ENCODE measurements at places on chromosomes 1 and 21.

GRCh38 chr21:30674312-30674711 lies 31.6 kb downstream of the KRTAP20-3 start:
- DNase-seq: no peak

DNA sequence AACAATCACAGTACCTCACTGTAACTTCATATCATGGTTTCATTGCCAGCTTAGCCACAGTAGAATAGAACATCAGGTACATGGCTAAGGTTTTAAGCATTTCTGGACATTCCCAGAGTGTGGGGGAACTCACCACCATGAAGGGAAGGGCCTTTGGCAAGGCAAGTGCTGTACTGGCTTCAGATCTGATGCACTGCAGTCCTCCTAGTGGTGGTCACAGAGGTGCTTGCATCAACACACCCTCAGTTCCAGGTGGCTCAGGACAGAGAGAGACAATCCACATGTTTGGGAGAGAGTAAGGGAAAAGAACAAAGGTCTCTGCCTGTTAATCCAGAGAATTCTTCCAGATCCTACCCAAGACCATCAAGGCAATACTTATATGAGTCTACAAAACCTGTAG lies 528.4 kb upstream of the RGS18 start:
- DNase-seq: no peak

GRCh38 chr1:112431038-112431437 lies 35.0 kb downstream of the CTTNBP2NL start:
- no peak for DNase-seq

DNA sequence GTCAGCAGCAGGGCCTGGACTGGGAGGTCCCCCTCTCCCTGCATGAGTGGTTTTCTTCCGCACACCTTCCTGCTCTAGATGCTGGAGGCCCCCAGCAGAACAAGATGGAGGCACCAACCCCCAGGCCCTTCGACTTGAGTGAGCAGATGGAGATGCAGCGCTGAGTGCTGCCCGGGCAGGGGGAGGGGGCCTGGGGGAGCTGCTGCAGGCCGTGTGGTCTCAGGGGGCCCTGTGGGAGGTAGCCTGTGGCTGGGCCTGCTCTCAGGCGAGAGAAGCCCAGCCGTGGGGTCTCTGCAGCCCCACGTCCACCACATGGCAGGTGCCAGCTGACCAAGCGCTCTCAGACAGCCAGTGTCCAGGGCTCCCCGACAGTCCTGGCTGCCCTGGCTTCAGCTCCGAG lies 1.2 kb upstream of the FAAP20 start:
- no peak for DNase-seq

DNA sequence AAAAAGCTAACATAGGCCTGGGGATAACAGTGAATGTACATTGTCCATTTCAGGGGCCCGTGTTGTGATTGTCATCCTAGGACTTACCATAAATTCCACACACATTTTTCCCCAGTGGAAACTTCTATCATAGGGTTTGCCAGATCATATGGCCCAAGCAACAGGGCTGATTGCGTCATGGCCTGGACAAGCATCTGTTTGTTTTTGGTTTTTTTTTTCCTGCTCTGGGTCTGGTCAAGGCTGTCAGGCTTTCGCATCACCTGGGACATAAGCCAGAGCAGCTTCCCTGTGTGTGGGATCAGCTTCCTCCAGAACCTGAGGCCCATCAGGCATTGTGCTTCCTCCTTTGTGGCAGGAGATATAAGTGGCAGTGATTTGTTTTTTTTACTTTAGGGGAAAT lies 598.5 kb upstream of the USP24 start:
- DNase-seq: no peak

GRCh38 chr1:24468685-24469316 lies 33.8 kb upstream of the RCAN3 start:
- no peak for DNase-seq

GRCh38 chr1:228219962-228220780 lies 12.3 kb downstream of the OBSCN start:
- DNase-seq: no peak

DNA sequence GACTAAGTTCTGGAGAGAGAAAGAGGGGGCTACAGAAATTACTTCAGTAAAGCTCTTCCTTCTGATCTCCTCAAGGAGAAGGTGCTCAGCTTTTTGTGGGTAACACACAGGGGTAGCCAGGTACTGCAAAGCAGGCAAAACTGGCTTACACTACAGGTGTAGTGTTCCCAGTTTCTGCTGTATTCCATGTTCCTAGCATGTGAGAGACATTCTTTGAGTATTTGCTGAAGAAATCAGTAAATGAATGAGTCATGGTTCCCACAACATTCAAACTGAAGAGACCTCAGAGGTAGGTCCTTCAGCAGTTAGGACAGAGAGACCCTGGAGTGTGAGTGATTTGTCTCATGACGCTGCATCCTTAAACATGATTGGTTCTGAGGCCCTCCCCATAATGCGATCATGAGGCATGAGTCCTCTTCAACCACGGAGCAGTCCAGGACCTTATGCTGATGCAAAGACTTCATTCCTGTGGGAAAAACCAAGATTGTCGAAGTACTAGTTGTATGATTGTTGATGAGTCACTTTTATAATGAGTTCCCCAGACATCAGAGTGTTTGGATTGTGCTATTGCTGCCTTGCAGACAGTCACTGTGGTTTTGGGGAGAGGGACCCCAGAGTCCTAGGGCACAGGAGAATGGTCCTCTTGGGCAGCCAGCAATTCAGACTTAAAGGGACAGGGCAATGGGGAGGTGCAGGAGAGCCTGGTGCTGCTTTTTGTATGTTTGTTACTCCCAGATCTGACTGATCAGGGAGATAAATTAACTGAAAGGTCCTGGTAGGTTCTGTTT lies 2.7 kb upstream of the OR10J4 start:
- peak; percentile 5 for DNase-seq

DNA sequence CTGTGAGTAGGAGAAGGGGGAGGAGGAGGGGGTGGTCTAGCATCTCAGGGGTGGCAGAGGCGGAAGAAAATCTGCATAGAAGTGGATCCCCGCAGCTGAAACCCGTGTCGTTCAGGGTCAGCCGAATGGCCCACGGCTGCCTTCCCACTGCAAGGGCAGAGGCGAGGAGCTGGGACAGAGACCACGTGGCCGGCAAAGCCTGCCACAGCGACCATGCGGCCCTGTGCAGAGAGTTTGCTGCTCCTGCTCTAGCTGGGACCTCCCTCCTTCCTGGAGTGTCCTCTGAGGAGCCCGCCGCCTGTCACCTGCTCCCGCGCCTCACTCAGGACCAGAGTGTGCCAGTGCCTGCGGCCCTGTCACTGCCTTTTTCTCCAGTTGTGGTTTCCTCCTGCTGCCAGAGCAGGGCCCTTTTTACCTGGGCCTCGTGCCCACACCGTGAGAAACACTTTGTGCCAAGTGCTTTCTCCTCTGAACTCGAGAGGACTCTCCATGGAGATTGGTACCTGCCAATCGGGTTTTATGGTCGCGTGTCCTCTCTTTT lies 5.4 kb upstream of the TRPM2 start:
- DNase-seq: no peak

GRCh38 chr1:193355626-193356025 lies 169.2 kb upstream of the B3GALT2 start:
- no peak for DNase-seq

- DNase-seq: no peak
Measured at GRCh38 chr1:232287676-232288569, 342.0 kb downstream of the SIPA1L2 start.

- no peak for DNase-seq
Measured at GRCh38 chr1:165632491-165632890, 1.5 kb downstream of the MGST3 start.

- no peak for DNase-seq
Measured at GRCh38 chr1:54585181-54586066, 37.4 kb downstream of the ACOT11 start.

GRCh38 chr1:160398823-160399222 lies 1.5 kb upstream of the VANGL2 start:
- DNase-seq: no peak

DNA sequence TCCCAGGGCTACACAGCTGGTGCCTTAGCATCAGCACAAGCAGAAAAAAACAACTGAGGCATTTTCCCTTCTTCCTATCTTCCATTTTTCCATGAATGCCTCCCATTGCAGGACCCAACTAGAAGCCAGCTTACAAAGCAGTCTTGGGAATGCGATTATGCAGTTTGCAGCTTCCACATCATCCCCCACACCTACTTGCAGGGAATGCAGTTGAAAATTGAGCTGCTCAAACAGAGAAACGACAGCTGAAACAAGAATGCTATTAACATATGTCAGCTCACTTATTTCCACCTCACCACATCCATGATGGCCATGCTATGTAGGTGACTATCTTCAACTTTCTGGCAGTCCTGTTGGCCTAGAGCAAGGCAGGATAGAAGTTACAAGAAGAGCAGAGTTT lies 150.6 kb upstream of the KCTD3 start:
- DNase-seq: no peak

DNA sequence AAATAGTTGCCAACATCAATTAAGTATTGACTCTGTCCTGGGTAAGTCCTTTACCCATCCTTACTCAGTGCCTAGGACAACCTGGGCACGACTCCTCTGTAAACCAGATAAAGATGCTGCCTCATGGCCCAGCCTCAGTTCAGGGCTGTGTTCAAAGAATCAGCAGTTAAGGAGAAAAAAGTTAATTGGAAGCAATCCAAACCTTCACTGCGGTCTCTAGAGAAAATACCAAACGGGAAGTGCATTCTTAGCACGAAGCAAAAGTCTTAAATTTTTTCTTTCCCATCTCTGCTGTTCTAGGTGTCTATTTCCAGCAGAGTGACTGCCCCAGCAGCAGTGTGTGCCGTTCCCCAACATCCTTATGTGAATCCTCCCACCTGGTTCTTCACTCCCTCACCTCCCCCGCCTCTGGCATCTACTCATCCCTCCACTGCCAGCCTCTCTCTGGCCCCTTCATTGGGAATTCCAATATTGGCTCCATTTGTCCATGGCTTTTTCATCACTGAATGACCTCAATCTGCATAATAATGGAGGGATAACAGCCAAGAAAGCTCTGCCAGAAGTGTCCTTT lies 23.2 kb downstream of the KANK4 start:
- peak; percentile 22 for DNase-seq

GRCh38 chr1:39183503-39184353 lies 20.8 kb upstream of the MACF1 start:
- no peak for DNase-seq

- no peak for DNase-seq
Measured at GRCh38 chr21:35343046-35343819, 294.1 kb upstream of the RUNX1 start.

- DNase-seq: no peak
Measured at GRCh38 chr21:43012596-43012995, 38.2 kb downstream of the PKNOX1 start.

DNA sequence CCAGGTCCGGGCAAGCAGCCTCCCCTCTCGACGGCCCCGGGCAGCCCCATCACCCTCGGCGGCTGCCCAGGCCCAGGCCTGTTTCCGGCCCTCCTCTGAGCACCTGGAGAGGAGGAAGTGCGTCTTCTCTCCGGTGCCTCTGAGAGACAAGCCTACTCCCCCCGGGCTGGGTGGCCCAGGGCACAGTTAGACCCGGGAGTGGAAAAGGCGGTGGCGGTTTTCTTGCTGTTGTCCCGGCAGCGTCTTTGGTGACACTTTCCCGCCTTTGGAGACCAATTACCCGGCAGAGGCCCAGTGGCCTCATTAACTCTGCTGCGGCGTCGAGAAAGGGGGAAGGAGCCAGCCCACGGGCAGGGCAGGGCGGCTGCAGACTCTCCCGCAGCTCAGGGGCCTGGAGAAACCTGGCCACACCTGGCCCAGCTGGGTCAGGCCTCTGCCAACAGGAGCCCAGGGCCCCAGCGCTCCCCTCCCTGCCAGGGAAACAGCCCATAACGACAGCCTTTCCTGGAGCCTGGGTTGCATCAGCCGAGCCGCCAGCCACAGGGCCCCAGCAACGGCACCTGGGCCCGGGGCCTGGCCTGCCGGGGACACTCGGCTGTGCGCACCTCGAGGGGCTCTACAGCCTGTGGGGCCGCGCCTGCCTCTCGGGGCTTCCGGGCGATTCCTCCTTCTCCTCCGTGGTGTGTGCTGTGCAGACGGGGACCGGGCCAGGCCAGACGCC lies 28.4 kb upstream of the C1orf159 start:
- no peak for DNase-seq

GRCh38 chr1:28323720-28324119 lies 5.1 kb upstream of the MED18 start:
- no peak for DNase-seq

All from GOT3 (cell line).